ENCODE measurements at places on chromosomes 12 and 14.

- no peak for DNase-seq
These were observed 743.5 kb downstream of the DIO2 start for GRCh38 chr14:79467835-79468234.

DNA sequence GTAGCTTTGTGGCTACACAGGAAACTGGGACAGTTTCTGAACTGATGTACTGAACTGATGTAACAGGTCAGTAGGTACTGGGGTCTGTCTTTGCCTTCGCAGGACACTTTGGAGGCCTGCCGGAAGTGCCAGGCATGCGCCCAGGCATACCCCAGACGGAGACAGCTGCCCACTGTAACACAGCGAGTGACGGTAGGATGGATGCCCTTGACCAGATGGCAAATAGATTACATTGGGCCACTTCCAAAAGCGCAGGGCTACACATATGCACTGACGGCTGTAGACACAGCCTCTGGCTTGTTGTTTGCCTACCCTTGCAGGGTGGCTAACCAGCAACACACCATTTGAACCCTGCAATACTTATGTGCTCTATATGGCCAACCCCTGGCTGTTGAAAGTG is 94.1 kb upstream of the TMPO start:
- DNase-seq = no peak

GRCh38 chr12:51368640-51369517 is 22.3 kb downstream of the GALNT6 start:
- peak; percentile 93 for DNase-seq

- no peak for DNase-seq
These were observed 63.9 kb downstream of the NAV3 start for GRCh38 chr12:77894556-77894955.

DNA sequence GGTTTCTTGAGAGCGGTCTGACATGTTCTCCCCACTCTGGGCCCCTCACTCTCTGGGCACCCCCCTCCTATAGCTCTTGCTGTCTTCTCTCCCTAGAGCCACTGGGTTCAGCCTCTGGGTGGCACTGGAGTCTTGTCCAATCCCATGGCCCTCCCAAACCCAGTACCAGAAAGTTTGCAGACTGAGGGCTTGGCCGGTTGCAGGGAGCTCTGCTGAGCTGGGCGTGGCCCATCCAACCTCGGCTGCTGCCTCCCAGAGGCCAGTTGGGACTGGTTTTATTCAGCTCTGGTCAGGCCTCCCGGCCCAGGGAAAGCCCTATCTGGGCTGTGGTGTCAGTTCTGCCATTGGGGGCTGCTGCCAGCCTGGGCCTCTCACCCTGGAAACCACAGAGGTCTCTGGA is 37.9 kb downstream of the ISCA2 start:
- DNase-seq = no peak

DNA sequence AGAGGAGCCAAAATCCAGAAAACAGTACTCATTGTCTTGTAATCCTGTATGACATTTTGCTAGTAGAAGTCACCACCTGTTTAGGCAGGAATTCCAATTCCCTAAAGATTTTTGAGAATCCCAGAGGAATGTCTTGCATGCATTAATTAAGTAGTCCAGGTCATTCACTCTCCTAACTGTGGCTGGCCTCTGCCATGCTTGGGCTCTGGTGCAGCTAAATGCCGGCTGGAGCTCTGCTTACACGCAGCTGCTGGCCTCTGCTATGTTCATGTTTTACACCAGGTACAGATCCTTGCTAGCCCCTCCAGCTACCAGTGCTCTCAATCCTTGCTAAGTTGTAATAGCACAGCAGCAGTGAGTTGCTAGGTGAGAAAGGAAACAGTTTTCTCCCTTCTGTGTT is 16.3 kb upstream of the HIF1A start:
- DNase-seq = no peak

GRCh38 chr14:64764641-64765520 is 60.7 kb downstream of the PLEKHG3 start:
- DNase-seq = peak; percentile 77

DNA sequence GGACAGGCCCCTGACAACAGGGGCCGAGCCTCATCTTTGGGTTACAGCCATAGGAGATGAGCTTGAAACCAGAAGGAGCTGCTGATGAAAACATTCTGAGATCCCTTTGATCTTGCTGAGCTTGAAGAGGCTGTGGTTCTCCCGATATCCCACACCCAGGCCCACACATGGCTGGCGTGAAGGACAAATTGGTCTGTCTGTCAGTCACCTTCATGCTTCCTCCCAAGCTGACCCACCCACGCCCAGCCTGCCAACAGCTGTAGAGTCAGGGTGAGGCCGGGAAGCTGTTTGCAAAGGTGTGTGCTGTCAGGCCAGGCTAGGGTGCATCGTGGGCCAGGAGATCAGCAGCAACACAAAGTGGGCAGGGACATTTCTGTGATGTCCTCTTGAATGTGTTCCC is 43.2 kb downstream of the FZD10 start:
- no peak for DNase-seq

DNA sequence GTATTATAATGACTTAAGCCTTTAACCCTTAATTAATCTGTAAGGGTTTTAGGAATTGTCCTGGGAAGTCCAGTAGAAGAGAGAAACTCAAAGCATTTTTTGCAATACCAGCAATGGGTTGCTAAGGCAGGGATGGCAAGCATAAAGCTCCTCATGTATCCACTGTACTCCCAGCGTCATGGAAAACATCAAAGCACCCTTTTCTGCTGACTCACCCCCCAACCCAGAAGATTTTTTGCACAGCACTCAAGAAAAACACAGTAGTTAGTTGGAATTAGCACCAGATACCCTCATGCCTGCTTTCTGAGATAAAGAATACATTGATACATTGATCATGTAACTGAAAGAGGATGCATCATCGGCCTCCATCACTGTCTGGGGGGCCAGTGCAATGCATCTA is 199.1 kb upstream of the CNOT2 start:
- DNase-seq = no peak

GRCh38 chr12:109125791-109126190 is 9.4 kb downstream of the ACACB start:
- DNase-seq = no peak

DNA sequence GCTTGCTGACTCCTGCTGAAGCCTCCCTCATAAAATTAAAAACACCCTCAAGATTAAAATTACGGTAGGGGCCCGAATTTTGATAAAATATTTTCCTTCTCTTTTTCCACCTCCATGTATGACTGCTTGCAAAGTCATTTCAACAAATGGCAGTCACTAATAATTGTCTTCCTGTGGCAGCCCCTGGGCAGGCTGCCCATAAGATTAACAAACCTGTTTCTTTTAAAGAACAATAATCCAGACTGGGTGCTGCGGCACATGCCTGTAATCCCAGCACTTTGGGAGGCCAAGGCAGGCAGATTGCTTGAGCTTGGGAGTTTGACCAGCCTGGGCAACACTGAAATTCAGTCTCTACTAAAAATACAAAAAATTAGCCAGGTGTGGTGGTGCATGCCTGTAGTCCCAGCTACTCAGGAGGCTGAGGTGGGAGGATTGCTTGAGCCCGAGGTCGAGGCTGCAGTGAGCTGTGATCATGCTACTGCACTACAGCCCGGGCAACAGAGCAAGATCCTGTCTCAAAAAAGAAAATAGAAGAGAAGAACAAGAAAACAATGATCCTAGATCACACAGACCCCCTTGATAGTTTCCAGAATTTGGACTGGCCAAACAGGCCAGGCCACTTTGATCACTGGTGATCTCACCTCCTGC is 8.7 kb downstream of the SAV1 start:
- DNase-seq = no peak
